DMS53 (cell line): ENCODE measurements at places on chromosomes 3 and 15.
A peak's percentile ranks its signal among the peaks of the same experiment; 100 is the strongest.

- peak; percentile 24 for DNase-seq
Measured at GRCh38 chr3:175704366-175705055, 845.4 kb downstream of the NAALADL2 start.

DNA sequence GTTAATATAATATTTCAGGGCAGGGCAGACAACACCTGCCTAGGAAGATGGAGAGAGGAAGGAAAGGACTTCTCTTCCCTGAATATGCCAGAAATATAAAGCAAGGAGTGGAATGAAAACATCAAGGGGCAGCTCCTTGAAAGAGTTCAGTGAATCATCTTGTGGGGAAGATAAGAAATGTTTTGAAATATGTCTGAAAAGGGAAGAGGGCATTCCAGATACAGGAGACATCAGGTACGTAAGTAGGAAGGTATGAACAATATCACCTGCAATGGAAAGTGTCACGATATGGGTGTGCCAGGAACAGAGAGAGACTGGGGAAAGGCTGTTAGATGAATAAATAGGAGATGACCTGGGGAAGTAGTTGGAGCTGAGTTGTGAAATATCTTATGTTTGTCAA, 75.8 kb upstream of the WDR72 start:
- no peak for DNase-seq

GRCh38 chr3:186124592-186124991, 15.7 kb upstream of the ETV5 start:
- DNase-seq, result peak; percentile 28

- DNase-seq, result peak; percentile 52
Measured at GRCh38 chr3:96814651-96815567, 515 bp downstream of the EPHA6 start.

GRCh38 chr3:168165390-168166269, 69.9 kb upstream of the GOLIM4 start:
- peak; percentile 77 for DNase-seq

DNA sequence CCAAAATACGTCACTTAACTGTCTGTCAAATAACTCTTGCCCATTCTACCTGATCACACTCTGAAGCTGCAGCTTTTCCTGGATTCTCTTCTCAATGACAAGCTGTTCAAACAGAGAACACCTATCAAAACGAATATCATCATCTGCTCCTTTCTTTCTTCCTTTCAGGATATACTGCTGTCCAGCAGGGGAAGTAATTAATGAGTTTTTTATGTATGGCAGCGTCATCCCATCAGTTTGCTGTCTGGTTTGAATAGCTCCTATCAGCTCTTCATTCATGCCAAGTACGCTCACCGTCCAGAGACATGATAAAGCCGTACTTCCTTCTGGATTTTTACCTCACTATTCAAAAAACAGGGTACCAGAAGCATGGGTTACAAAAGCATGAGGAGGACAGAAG, at the start of gene CHRM5:
Gene CHRM5 (plus strand): TSS at position 274 of the 400 bp plus-strand sequence. CDS start 94,221 bp downstream, outside the sequence.
- peak; percentile 61 for DNase-seq

GRCh38 chr15:84919106-84919667, 34.7 kb downstream of the SLC28A1 start:
- no peak for DNase-seq

DNA sequence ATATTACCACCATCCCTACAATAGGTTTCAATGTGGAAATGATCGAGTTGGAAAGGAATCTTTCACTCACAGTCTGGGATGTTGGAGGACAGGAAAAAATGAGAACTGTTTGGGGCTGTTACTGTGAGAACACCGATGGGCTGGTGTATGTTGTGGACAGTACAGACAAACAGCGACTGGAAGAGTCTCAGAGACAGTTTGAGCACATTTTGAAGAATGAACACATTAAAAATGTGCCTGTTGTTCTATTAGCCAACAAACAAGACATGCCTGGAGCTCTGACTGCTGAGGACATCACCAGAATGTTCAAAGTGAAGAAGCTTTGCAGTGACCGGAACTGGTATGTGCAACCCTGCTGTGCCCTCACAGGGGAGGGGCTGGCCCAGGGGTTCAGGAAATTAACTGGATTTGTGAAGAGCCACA, 510 bp downstream of the ARL14 start:
- peak; percentile 2 for DNase-seq

DNA sequence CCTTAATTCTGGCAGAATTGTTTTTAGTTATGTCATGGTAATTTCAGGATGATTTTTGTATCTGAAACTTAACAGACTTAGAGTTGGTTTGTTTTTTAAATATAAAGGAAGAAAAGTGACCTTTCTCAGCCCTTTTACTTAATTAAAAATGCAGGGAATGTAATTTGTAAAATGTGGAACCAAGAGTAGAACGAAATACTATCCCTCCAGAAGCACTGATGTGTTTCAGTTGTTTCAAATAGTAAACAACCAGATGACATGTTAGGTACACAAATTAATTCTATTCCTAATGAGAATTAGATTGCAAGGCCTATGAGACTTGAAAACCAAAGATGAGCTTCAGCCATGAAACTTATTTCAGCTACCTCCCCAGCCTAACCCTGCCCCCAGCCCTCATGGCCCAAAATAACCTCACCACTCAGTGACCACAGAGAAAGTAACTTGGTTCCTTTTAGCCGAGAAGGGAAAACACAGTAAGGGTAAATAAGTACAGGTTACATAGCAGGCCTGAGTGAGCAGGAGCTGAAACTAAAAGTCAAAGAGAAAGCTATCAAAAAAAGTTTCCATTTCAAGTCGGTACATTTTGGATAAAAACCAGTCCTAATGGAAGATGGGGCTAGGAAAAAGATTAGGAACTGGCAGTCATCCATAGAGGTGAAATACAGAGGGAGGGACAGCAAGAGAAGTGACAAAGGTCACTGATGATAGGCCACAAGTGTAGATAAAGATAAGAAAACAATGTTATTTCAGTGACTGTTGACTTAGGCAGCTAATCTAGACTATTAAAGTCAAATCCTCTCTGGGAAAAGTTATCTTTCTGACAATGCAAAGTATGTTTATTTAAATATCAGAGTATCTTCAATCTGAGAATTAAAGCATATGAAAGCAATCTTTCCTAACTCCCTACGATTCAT, 23.2 kb downstream of the SENP8 start:
- no peak for DNase-seq

GRCh38 chr3:21909096-21909495, 158.1 kb upstream of the ZNF385D start:
- no peak for DNase-seq

GRCh38 chr3:80550174-80550573, 782.4 kb upstream of the ROBO1 start:
- no peak for DNase-seq

GRCh38 chr3:172176061-172176770, 136.8 kb downstream of the FNDC3B start:
- DNase-seq, result no peak
